ENCODE measurements at places on chromosomes 7 and 10.

GRCh38 chr7:43249823-43250145 lies 137.3 kb downstream of the HECW1 start:
- DNase-seq: no peak

- no peak for DNase-seq
These were observed 4.4 kb downstream of the SPRN start for GRCh38 chr10:133420028-133420427.

GRCh38 chr10:47033081-47033480 lies 121.9 kb downstream of the PTPN20 start:
- no peak for DNase-seq

GRCh38 chr7:36283181-36283580 lies 106.5 kb upstream of the ANLN start:
- no peak for DNase-seq

DNA sequence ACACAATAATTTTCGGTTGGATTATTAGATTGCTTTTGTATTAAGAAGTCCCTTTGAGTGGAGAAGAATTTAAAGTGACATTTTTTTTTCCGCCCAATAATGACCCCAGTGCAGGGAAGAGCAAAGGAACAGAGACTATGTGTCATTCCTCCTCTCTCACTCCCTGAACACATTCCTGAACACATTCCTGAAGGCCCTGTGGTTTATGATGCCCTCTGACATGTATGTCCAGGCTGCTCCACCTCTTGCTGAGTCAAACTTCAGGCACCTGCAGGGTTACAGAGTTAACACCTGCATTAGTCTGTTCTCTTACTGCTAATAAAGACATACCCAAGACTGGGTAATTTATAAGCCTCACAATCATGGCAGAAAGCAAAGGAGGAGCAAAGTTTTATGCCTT lies 704.0 kb upstream of the LRRN3 start:
- DNase-seq: no peak

DNA sequence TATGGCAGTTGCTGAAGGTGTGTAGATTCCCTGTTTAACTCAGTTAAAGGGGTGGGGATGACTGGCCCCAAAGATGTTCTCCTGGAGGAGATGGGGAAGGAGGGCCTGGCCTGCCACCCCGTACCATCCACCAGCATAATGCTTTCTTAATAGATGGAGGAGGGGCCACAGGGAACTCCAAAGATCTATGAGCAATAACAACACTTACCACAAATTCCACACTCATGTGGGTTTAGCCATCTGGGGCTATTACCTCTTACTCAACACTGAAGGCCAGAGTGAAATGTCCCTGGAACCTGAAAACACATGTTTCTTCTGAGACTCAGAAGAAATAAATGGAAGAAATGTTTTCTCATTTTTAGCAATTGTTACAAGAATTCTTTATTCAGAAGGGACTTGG lies 259.0 kb downstream of the CXCL12 start:
- no peak for DNase-seq

DNA sequence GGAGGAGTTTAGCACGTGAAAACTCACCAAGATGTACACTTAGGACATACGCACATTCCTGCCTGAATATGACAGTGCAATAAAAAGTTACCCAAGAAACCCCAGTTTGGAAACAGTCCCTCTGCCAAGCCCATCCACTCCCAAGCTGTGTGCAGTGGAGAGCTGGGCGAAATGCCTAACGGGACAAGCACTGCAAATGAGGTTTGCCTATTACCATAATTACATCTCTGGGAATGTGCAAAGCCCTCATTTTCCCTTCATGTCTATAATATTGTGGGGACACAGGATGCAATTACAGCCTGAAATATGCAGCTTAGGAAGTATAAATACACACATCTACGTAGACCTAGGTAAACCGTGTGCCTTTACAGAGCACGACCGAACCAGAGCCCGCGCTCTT lies 117.5 kb downstream of the PLXNA4 start:
- no peak for DNase-seq

DNA sequence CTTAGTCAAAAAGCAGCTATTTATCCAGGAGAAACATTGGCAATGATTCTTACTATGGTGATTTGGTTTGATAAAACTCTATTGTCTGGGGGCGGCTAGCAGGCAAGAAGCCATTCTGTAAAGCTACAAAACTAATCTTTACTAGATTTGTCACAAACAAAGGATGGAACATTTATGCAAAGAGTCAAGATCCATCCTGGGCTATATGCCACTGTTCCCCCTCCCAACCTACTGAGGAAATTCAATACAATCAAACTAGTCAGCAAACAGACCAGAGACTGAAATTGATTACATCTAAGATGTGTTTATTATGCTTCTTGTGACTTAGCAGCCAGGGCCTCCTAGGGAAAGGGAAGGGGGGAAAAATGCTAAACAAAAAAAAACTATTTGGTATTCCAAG lies 397.6 kb downstream of the GPAM start:
- DNase-seq: no peak

GRCh38 chr10:103620891-103621782 lies 127.6 kb downstream of the NEURL1 start:
- no peak for DNase-seq

DNA sequence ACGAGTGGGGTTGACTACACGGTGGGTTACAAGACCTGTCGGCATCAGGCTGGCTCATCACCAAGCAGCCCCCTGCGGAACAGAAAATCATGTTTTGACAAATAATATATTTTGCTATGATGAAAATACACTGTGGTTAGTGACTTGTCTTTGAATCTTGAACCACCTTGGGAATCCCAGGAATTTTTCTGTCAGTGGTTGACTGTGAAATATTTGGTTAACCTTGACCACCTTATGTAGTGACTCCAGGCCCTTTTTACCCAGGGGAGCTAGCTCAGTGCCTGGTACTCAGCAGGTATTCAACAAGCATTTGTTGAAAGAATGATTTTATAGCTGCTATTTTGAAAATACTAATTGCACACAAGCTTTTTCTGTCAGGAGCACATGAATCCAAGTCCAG lies 406.0 kb downstream of the PHF14 start:
- no peak for DNase-seq

GRCh38 chr10:114043532-114044246 lies at the start of gene ADRB1:
Gene ADRB1, plus strand, starts transcription at chr10:114043866. Its CDS starts 267 bp downstream, at chr10:114044133.
- DNase-seq: peak; percentile 39

- DNase-seq: no peak
These were observed 67.3 kb downstream of the NRBF2 start for GRCh38 chr10:63200431-63200830.

GRCh38 chr10:125815764-125816163 lies 7.3 kb downstream of the UROS start:
- DNase-seq: no peak

- DNase-seq: no peak
These were observed 360.3 kb downstream of the FRMD4A start for GRCh38 chr10:13970236-13970956.

GRCh38 chr10:55398497-55398882 lies 597.5 kb upstream of the PCDH15 start:
- no peak for DNase-seq

DNA sequence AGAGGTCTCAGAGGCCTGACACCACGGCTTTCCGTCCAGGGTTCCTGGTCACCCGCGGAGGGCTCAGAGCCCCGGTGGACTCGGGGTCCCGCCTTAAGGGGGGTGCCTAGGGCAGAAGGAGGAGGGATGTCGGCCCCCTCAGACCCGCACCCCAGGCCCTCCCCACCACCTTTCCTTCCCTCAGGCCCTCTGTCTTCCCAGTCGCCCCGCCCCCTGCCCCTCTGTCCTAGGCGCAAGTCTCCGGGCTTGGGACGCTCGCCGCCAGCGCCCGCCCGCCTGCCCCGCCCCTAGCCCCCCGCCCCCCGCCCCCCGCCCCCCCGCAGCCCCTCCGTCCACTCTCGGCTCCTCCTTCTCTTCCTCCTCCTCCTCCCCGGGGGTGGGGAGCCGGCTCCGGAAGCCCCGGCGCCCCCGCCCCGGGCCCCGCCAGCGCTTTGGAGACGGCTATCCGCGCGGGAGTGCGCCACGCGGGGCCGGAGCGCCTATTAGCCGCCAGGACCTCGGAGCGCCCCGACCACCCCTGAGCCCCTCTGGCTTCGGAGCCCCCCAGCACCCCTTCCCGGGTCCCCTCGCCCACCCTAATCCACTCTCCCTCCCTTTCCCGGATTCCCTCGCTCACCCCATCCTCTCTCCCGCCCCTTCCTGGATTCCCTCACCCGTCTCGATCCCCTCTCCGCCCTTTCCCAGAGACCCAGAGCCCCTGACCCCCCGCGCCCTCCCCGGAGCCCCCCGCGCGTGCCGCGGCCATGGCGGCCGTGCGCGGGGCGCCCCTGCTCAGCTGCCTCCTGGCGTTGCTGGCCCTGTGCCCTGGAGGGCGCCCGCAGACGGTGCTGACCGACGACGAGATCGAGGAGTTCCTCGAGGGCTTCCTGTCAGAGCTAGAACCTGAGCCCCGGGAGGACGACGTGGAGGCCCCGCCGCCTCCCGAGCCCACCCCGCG lies at the start of gene AEBP1:
Gene AEBP1 (plus strand): TSS at position 423 of the 937 bp plus-strand sequence. CDS start 321 bp downstream, at position 744.
- DNase-seq: no peak

- DNase-seq: no peak
These were observed 108.4 kb upstream of the HPS1 start for GRCh38 chr10:98555021-98555619.

DNA sequence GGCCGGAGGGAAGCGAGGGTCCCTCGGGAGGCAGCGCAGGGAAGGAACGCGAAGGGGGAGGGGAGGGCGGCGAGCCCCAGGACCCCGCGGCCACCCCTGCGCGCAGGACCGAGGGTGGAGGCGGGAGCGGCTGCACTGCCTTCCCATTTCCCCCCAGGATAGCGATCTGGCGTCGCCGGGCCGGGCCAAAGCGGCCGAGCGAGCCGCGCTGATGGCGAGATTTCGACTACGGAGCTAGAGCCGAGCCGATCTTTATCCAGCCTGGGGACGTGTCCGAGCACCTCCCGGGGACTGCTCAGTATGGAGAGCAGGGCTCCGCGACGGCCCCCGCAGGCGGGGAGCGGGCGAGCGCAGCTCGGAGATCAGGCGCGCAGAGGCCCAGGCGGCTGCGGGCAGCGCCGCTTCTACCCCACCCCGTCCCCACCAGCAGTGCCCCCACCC lies 590 bp upstream of the CRTAC1 start:
- DNase-seq: no peak

- no peak for DNase-seq
These were observed 4.5 kb downstream of the BBIP1 start for GRCh38 chr10:110914431-110914830.

DNA sequence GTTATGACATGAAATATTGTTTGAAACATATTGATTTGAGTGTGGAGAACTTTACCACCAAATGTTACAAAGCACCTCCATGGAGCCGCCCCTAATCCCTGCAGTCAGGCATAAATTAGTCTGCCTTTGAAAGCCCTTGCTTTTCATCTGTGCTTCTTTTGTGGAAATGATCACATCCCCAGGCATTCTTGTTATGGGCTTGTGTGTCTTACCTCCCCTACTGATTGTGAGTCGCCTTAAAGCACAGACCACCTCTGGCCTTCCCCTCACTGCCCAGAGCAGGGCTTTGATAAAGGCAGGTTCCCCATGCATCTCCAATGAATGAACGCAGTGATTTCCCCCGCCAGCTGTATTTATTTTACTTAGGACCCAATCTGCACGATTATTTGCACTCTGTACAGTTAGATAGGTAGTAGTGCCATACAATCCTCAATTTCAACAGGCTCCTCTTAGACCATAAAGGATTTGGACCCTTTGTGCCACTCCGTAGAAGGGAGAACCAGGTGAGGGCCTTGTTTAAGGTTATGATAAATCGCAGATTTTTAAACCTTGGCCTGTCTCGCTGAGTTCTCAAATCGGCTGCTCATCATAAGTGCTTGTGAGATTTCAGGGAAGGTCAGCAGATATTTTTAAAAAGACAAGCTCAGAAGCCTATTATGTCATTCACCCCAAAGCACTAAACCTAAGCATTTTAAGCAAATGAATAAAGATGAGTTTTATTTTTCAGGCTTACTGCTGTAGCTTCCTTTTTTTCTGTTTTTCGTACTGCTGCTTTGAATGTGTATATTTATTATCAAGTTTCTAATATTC lies 107.8 kb downstream of the CUBN start:
- no peak for DNase-seq

DNA sequence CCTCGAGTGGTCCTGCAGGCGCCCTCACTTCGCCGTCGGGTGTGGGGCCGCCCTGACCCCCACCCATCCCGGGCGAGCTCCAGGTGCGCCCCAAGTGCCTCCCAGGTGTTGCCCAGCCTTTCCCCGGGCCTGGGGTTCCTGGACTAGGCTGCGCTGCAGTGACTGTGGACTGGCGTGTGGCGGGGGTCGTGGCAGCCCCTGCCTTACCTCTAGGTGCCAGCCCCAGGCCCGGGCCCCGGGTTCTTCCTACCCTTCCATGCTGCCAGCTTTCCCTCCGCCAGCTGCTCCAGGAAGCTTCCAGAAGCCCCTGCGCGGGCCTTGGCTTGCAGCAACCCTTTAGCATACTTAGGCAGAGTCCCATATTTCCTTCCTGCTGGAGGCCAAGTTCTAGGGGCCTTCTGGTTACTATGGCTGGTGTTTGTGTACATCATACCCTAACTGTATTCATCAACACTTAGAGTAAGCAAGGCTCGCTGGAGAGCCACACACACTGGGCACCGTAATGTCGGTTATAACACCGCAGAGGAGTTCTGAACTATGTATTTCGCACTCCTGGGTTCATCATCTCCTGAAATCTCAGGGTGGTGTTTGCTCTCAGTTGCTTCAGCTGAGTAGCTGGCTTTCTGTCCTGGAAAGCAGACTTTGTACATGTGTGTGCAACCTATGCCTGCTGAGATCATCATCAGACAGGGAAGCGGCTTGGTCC lies 471 bp downstream of the MGMT start:
- DNase-seq: peak; percentile 3

GRCh38 chr10:127755753-127756152 lies 18.8 kb downstream of the FOXI2 start:
- DNase-seq: peak; percentile 13

DNA sequence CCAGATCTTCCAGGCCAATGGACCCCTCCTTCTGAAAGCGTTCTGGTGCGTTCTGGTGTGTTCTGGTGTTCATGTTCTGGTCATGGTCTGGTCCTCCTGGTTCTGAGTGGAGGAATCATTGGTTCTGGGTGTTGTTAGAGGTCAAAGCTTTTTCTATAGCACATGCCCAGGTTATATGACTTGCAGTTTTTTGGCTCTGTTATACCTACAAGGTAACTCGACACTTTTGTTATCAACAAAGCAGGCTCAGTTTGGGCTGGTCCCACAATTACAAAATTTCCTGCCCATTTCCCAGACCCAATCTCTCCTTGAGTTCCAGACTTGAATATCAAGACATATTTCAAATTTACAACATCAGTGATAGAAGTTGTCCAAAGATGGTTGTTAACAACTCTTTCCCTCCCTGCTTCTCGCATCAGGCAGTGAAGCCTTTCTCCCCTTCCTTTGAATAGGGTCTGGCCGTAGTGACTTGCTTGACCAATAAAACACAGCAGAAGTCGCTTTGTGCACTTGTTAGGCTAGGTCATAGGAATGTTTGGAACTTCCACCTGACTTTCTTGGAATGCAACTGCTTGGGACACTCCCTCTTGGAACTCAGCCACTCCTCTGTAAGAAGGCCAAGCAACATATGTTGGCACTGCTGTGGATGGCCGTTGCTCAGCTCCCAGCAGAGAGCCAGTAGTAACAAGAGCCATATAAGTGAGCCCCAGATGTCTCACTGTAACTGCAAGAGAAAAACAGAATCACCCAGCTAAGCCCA lies 83.1 kb upstream of the STEAP1B start:
- DNase-seq: no peak

- no peak for DNase-seq
These were observed 86.8 kb downstream of the SORBS1 start for GRCh38 chr10:95474228-95475002.

- DNase-seq: no peak
These were observed 30.1 kb downstream of the PDZD8 start for GRCh38 chr10:117345143-117345542.
